ENCODE measurements at places on chromosomes 16 and 17.

GRCh38 chr16:11586378-11586855 is 302 bp downstream of the LITAF start:
- no peak for DNase-seq

GRCh38 chr17:70987867-70988340 is 818.6 kb downstream of the KCNJ2 start:
- DNase-seq = no peak

GRCh38 chr17:31570951-31571892 is 179.7 kb downstream of the RAB11FIP4 start:
- DNase-seq = no peak

DNA sequence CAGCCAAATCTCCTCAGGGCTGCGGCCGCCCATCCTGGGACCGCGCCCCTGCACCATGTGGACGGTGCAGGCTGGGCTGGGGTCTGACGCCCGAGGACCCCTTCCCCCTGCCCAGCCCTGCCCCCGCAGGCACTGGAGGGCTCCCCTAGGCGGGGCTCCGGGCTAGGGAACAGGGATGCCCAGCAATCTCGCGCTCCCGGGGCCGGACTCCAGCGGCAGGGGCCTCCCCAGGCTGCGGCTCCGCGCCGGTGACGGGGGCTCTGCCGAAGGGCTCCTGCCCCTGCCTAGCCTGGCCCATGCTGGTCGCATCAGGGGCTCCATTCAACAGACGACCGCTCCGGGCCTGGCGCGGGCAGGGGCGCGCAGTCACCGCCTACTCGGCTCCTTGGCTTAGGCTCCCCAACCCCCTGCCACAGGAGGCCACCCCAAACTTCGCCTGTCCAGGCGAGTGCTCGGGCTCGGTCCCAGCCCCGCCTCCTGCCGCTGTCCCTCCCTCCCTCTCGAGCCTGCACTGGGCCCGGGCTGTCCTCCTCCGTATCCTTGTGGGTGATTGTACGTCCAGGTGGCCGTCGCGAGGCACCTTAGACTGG is 27.4 kb upstream of the ADORA2B start:
- DNase-seq = no peak

GRCh38 chr17:61470530-61471136 is 18.4 kb downstream of the TBX4 start:
- DNase-seq = no peak

GRCh38 chr16:79171931-79172705 is 428.4 kb downstream of the MAF start:
- no peak for DNase-seq

DNA sequence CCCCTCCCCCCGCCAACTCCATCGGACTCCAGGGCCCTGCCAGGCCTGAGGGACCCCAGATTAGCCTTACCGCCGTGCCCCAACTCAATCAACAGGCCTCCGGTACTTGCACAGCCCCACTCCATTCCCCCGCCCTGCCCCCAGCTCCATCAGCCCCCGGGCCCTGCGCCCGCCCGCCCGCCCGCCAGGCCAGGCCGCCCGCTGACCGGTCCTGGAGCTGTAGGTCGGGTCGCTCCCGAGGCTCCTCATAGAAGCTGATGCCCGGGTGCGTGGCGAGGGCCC is 308 bp downstream of the GTF3C1 start:
- DNase-seq = no peak

- DNase-seq = no peak
Observed at GRCh38 chr17:39051001-39051585, 83.9 kb upstream of the FBXO47 start.

Measured in stimulated activated CD8-positive, alpha-beta memory T cell treated with anti-CD3 and anti-CD28 coated beads, Interleukin-4, amount 100 ng/mL, for 4 hours (primary cell).